ENCODE measurements at places on chromosomes 1 and 21.
A peak's percentile ranks its signal among the peaks of the same experiment; 100 is the strongest.

DNA sequence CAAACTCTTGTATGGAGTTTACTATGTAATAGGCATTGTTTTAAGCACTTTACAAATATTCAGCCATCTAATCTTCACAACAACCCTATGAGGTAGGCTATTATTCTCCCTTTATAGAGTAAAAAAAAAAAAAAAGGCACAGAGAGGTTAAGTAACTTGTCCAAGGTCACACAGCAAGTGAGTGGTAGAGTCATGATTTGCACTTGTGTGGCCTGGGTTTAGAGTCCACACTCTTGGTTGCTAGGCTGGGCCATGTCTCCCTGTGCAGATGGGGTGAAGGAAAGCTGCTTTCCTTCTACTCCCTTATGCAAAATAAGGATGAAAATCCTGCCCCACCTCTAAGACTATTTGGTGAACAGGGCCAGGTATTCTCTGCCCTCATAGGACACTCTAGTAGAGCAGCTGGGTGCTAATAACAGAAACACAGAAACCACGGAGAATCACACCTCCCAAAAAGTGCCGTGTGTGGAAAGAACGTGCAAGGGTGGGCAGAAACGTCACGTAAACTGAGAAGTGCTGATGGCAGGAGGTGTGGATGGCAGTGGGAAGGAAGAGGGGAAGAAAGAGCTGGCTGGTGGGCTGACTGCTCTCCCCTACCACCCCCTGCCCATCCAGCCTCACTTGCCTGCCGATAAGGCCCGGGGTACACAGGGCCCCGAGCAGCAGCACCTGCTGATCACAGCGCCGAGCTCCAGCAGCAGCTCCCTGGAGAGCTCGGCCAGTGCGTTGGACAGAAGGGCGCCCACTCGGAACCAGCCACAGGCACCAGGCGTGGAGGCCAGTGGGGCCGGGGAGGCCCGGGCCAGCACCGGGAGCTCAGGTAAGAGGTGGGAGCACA lies 28.3 kb upstream of the VPS13D start:
- peak overlapping the region; percentile 84 for H3K27ac ChIP-seq
- H3K27me3 ChIP-seq: no peaks in the 10 kb centered on the region
- peaks cover 96% of the 10 kb centered on the region for H3K36me3 ChIP-seq
- no peak for DNase-seq
- no peak overlapping the region for H3K4me3 ChIP-seq

DNA sequence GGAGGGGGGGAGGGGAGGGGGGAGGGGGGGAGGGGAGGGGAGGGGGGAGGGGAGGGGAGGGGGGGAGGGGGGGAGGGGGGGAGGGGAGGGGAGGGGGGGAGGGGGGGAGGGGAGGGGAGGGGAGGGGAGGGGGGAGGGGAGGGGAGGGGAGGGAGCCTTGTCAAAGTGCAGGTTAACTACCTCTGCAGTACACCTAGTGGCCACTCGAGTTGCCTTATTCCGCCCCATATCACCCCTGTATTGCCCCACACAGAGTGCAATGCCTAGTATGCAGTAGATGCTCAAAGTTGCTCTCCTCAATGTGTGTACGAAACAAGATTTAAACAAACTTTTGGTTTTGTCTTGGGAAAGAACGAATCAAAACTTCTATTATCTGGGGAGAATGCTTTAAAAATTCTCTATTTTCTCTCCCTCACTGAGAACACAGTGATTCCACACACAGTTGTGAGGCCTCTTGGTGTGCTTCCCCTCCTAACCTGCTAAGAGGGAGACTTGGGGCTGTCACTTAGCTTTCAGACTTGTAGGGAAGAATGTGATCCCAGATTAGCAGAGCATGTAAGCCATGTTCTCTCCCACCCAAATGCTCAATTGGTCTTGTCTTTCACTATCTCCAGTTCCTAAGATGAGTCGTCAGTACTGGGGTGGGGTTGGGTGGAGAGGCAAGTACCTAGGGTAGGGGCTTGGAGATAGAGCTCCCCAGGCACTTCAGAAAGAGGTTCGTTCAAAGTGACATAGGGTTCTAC lies 79.7 kb upstream of the MAP10 start:
- no peak overlapping the region for H3K27ac ChIP-seq
- H3K4me3 ChIP-seq: no peak overlapping the region
- DNase-seq: no peak
- peaks cover 12% of the 10 kb centered on the region for H3K4me1 ChIP-seq

DNA sequence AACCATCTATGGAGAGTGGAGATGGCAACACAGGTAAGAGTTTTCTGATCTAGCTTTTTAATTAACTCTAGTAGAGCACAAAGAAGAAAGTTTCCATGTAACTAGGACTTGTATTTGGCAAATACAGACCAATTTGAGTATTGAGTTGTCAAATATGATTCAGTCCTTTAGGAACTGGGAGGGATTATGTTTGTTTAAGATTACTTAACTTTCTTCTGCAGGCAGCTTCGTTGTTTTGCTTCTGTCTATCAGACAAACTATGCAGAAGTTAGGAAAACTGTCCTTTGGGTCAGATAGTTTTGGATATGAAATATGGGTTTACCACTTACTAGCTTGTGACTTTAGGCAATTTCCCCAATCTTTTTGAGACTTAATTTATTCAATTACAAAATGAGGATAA lies 111.8 kb downstream of the POU2F1 start:
- no peaks in the 10 kb centered on the region for H3K27me3 ChIP-seq
- no peak for DNase-seq
- no peak overlapping the region for H3K27ac ChIP-seq
- H3K4me3 ChIP-seq: no peak overlapping the region

DNA sequence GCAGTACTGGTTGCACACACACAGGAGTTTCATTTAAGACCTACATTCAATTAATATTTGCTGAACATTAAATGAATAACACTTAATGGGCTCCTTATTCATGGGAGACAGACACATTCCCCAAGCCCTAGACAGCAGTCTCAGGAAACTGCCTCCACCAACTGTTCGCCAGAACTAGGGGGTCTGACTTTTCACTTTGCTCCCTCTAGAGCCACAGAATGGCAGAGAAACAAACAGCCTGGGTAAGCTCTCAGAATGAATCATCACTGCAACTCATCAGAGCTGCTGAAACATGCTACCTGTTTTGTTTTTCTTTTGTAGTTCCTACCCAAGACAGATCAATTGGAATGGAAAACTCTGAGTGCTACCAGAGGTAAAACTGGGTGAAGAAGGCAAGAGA lies 31.7 kb downstream of the ELK4 start:
- no peak for DNase-seq
- H3K36me3 ChIP-seq: peaks cover 72% of the 10 kb centered on the region
- H3K4me1 ChIP-seq: peaks cover 45% of the 10 kb centered on the region
- H3K27me3 ChIP-seq: no peaks in the 10 kb centered on the region
- H3K4me3 ChIP-seq: no peak overlapping the region

- no peak overlapping the region for H3K27ac ChIP-seq
- H3K27me3 ChIP-seq: peaks cover 43% of the 10 kb centered on the region
- H3K36me3 ChIP-seq: no peaks in the 10 kb centered on the region
- H3K4me1 ChIP-seq: no peaks in the 10 kb centered on the region
- DNase-seq: no peak
- no peak overlapping the region for H3K4me3 ChIP-seq
Observed at GRCh38 chr1:230739564-230740290, 7.5 kb upstream of the CAPN9 start.

DNA sequence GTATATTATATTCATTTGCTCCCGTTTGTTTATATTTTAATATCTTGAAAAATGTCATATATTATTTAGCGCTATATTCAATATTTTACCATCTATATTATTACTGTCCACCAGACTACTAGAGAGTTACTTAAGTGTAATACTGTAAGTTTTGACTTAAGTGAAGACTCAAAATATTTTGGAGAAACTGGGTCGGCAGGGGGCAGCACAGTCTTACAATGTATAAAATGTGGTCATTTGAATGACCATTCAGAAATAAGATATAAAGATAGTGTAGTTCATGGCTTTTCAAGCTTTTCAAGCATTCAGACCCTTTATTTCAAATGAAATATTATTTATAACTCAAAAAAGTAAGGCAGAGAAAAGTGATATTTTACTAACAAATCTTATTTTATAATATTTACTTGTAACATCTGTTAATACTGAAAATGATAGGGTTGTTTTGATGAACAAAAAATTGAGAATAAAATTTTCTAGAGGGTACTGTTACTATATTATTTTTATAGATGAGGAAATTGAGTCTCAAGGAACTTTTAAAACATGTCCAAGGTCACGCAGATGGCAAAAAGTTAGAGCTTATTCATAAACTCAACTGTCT lies 89.0 kb upstream of the SERTAD4 start:
- peak; percentile 53 for DNase-seq
- H3K27me3 ChIP-seq: peaks cover 23% of the 10 kb centered on the region
- no peak overlapping the region for H3K4me3 ChIP-seq
- H3K27ac ChIP-seq: no peak overlapping the region

DNA sequence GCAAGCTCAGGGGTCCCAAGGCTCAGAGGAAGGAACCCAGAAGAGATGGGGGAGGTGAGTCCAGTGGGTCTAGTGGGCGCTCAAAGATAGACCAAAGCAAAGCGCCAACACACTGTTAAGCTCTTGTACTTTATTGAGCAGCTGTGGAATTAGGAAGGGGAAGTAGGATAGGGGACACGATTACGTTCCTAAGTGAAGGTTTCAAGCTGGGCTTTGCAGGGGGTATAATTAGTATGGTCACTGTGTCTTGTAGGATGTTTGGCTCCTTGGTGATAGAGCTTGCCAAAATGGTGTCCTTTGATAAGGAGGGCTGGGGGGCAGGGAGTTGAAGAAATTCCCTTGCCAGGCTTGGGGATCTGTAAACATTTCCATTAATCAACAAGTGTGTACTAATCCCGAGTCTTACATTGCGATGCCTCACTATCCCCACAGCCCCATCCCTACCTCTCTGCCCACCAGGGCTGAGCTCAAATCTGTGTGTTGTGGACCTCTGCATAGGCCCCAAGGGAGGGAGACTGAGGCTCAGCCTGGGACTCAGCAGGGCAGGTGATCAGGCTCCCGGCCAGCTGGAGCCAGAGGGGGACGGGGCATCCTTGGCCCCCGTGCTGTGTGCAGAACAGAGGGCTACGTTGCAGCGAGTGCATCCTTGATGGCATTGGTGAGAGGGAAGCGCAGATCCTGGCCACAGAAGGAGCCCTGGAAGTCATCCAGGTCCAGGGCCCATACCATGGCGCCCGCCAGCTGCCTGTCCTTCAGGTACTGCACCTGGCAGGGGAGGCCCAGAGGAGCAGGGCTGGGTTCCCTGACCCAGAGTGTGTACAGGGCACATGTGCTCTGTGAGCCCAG lies 3.4 kb upstream of the MYBPH start:
- H3K27me3 ChIP-seq: peaks cover 4% of the 10 kb centered on the region
- no peak overlapping the region for H3K4me3 ChIP-seq
- H3K4me1 ChIP-seq: no peaks in the 10 kb centered on the region
- H3K36me3 ChIP-seq: no peaks in the 10 kb centered on the region
- DNase-seq: no peak

DNA sequence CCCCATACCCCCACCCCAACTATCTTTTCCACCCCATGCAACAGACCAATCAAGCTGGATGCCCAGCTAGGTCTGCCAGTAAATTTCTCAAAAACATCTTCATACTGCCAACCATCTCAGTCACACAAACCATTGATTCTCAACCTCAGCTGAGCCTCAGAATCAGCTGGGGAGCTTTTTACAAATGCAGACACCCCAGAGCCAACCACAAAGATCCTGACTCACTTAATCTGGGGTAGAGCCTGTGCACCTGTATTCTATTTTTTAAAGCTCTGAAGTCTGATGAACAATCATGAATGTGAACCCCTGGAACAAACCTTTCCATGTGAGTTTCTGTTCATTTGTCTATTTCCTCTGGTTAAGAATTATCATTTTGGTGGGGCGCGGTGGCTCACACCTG lies 66.0 kb downstream of the ZNF281 start:
- DNase-seq: no peak
- no peak overlapping the region for H3K27ac ChIP-seq
- H3K4me3 ChIP-seq: no peak overlapping the region
- H3K36me3 ChIP-seq: no peaks in the 10 kb centered on the region

- H3K36me3 ChIP-seq: peaks cover 97% of the 10 kb centered on the region
- H3K27me3 ChIP-seq: no peaks in the 10 kb centered on the region
- H3K4me1 ChIP-seq: peaks cover 34% of the 10 kb centered on the region
Observed at GRCh38 chr1:26558685-26559048, 29.1 kb downstream of the RPS6KA1 start.

GRCh38 chr1:204277563-204278219 lies 63.9 kb upstream of the GOLT1A start:
- no peak overlapping the region for H3K4me3 ChIP-seq

DNA sequence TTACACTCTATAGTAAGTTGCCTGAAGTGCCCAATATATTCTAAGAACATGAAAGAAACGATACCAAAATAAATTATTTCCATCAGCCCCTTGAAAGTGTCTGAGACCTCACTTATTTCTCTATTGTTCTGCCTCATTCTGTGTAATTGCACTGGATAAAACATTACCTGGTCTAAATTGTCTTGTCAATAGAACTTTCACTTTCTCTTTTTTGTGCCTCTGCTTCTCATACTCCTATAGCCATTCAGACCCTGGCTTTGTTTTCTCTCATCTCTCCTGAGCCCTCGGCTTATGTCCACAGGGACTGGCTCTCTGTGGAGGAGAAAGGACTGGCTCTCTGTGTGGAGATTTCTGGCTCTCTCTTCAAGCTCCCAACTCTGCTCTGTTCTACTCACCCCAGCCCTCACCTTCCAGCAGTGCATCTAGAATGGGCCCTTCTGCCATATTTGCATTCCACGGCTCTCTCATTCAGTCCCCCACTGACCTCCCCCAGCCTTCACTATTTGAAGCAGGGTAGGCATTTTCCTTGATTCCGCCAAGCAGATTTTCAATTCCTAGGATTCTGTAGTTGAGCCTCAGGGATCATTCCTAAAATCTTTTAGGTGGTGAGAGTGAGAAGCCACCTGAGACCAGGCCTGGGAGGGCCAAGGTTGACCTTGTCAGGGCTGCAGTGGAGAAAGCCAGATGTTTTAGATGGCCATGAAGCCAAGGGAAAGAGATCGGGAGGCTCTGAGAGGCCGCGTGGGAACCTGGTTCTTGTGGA lies 15.9 kb upstream of the GALNT2 start:
- no peak overlapping the region for H3K4me3 ChIP-seq
- H3K27ac ChIP-seq: no peak overlapping the region
- H3K27me3 ChIP-seq: peaks cover 8% of the 10 kb centered on the region
- peaks cover 4% of the 10 kb centered on the region for H3K4me1 ChIP-seq
- no peaks in the 10 kb centered on the region for H3K36me3 ChIP-seq
- no peak for DNase-seq

- no peak for DNase-seq
- H3K27ac ChIP-seq: no peak overlapping the region
- H3K4me1 ChIP-seq: peaks cover 28% of the 10 kb centered on the region
- H3K27me3 ChIP-seq: peaks cover 21% of the 10 kb centered on the region
Observed at GRCh38 chr1:158153179-158153578, 27.5 kb upstream of the CD1D start.

DNA sequence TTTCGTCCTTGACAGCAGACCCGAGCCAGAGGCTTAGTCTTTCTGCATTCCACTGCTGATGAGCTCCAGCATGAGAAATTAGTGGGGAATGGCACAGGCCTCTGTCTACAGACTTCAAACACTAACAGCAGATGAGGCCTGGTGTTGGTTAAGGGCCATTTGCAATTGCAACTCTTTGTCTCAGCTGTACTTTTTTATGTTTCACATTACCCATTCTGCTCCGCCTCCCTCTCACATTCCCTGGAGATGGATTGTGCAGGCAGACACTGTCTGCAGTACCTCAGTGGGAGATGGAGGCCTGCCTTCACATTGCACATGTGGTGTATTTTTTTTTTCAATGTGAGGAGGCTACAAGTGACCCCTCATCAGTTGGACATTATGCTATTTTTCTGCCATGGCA lies 370.2 kb downstream of the DUSP10 start:
- H3K4me1 ChIP-seq: no peaks in the 10 kb centered on the region
- H3K27ac ChIP-seq: no peak overlapping the region
- DNase-seq: no peak
- H3K4me3 ChIP-seq: no peak overlapping the region
- peaks cover 19% of the 10 kb centered on the region for H3K27me3 ChIP-seq
